ENCODE measurements at places on chromosomes 4 and X. TPM values are rescaled to one million over a fixed set of nuclear protein-coding genes. Genes with fewer than 3 reads are reported as not detected.

Gene FRAS1
- 5.0 TPM for total RNA-seq

Gene DNAAF6
- not detected for total RNA-seq

Gene HMX1
- not detected for total RNA-seq

Gene PITX2
- 11.0 TPM for total RNA-seq

Gene SSX4
- not detected for total RNA-seq

Gene TMEM33
- 40.7 TPM for total RNA-seq

Gene BTC
- total RNA-seq = 0.43 TPM

Gene UBA1
- 119 TPM for total RNA-seq

Gene FAM236D
- not detected for total RNA-seq

Gene GYG2
- 11.4 TPM for total RNA-seq

Gene MXRA5
- 21.1 TPM for total RNA-seq

Gene PSAPL1
- total RNA-seq = not detected

Gene FAM53A
- total RNA-seq = 0.85 TPM

Gene PDGFRA
- 502 TPM for total RNA-seq
